Stimulated activated CD4-positive, alpha-beta T cell treated with anti-CD3 and anti-CD28 coated beads, Interleukin-1b, Interleukin-23, amount 100 ng/mL, for 4 hours (primary cell): ENCODE measurements at places on chromosomes 5 and 9.

DNA sequence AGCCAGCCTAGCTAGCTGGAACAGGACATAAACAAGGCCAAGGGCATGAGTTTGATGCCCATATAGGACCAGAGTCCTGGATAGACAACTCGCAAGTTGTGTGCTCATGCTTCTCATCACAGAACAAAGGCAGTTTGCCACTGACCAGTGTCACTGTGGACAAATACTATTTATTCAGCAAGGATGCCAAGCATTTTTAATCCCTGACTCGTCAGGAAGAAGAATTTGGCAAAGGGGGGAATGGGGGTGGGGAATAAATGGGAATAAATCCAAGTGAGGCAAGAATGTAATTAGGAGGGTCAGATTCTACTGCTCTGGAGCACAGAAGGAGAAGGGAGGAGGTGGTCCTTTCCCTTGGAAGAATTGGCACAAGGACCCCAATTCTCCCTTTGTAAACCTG is 46.8 kb upstream of the ANKRD55 start:
- DNase-seq = no peak

DNA sequence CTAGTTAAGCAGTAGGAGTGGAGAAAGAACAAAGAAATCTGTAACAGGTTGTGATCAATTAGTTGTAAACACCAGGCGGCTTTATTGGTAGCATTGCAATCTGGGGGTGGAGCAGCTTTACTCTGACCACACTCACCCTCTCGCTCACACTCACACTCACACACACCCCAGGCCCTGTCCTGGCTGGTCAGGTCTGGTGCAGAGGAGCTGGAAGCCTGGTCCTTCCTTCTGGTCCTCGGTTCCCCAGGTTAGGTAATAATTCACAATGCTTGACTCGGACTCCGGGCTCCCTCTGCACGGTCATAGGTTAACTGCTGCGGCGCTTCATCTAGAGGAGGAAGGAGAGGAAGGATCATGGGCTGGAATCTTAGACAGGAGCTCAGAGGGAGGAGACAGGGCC is 1.6 kb downstream of the CCL19 start:
- DNase-seq = no peak

DNA sequence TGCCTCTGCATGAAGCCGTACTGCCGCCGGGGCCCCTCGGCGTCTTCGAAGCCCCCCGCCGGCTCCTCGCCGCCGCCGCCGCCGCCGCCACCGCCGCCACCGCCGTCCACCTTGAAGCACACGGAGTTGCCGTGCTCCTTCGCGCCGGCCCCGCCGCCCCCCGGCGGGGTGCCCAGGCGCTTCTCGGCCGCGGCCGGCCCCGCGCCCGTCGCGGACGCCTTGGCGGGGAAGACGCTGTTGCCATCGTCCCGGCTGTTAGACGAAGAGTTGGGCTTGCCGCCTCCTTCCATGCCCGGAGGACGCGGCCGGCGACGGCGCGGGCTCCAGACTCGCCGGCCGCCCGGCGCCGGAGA is 400 bp downstream of the HCN1 start:
- DNase-seq = no peak

- no peak for DNase-seq
Measured at GRCh38 chr9:75713335-75713734, 177.1 kb upstream of the PCSK5 start.

- DNase-seq = peak; percentile 42
Measured at GRCh38 chr5:170273968-170274710, 23.4 kb downstream of the LCP2 start.

DNA sequence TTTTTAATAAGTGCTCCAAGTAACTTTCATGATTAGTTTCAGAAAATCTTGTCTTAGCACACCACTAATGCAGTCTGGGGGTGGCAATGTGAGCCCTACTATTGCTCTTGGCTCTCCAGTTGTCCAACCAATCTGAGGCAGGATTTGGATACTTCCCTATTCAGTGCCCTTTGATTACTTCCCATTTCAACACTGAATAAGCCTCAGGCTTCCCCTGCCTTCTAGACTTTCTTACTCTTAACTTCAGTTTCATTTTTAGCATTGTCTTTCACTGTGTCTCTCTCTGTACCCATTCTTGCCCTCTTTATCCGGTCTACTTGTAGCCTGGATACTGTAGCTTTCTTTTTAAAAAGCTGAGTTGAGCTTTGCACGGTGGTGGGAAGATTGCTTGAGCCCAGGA is 186.1 kb downstream of the C9orf152 start:
- no peak for DNase-seq

GRCh38 chr5:31832966-31833365 is 194.0 kb downstream of the PDZD2 start:
- no peak for DNase-seq

- no peak for DNase-seq
Measured at GRCh38 chr9:87505869-87506678, 8.4 kb downstream of the DAPK1 start.

DNA sequence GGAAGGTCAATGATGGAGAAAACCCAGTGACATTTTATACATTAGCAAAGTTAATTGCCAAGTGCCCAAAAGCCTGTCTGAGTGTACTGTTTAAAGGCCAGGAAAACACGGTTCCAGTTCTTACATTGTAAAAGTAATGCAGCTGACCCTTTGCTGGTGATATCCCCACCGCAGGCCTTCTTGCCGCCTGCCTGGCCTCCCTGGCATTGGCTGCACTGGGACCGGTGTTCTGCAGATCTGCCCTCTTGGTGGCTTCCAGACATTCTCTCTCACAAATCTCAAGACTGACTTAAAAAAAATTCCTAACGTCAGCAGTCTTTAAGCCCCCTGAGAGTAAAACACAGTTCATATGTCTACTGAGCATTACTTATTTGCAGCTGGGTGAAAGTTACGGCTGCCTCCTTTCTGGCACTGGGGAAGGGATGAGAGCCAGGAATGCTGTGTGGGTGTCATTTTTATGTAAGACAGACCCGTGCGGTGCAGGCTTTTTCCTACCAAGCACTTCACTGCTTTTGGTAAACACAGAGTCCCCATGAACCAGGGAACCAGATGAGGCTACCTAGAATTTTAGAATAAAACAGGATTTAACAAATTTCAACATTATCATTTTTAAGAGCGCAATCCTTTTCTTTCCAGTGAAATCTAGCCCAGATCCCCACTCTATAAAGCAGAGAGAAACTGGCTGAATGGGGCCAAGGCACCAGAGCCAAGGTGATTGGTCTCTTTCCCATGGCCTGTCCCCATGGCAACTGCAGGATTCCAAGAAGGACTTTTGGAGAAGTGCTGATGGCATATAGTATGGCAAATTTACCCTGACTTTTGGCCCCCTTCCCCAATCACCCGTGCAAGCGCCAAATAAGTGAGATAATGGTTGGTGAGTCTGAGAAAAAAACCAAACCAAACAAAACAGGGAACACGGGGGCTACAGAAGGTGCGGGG is 80.8 kb downstream of the LMNB1 start:
- no peak for DNase-seq

GRCh38 chr5:96999856-97000255 is 64.0 kb downstream of the LNPEP start:
- DNase-seq = no peak

DNA sequence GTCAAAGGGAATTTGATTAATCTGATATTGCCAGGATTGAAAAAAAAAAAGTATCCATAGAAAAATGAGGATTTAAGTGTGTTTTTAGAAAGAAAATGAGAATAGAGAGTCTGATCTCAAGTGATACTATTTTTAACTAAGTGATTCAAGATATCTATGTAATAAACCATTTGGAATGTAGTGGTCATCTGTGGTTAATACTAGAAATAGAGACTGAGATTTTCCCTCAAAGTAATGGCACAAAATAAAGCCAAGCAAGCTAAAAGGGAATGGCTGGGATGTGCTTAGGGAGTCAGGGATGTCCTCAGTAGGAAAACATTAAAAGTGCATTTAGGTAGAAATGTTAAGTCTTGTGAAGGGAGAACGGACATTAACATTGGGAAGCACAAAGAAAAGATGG is 90.6 kb downstream of the FBXO4 start:
- no peak for DNase-seq

DNA sequence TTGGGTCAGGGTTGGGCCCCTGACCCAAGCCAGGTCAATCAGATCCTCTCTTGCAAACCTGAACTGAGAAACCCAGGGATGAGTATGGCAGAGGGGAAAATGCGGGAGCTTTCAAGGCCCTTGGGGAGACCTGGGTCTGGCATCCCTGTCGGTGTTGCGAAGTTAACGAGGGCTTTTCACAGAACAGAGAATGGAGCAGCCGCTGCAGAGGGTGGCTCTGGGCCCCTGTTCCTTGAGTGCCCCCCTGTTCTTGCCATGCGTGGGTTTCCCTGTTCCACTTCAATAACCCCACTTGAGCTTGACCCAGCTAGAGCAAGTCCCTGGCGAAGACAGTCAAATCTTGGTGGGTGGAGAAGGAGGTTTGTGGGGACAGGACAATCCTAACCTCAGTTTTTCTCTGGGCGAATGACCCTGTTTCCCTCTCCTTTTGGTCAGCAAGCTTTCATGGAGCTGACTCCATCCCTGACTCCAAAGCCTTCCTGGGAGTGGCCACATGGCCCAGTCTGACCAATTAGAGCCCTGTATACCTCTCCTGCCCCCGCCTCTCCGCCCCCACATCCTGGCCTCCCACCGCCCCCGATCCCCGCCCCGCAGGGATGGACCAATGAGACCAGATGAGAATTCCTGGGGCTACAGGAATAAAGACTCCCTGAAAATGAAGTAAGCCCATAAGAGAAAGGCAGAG is 2.9 kb upstream of the VDAC1 start:
- no peak for DNase-seq

DNA sequence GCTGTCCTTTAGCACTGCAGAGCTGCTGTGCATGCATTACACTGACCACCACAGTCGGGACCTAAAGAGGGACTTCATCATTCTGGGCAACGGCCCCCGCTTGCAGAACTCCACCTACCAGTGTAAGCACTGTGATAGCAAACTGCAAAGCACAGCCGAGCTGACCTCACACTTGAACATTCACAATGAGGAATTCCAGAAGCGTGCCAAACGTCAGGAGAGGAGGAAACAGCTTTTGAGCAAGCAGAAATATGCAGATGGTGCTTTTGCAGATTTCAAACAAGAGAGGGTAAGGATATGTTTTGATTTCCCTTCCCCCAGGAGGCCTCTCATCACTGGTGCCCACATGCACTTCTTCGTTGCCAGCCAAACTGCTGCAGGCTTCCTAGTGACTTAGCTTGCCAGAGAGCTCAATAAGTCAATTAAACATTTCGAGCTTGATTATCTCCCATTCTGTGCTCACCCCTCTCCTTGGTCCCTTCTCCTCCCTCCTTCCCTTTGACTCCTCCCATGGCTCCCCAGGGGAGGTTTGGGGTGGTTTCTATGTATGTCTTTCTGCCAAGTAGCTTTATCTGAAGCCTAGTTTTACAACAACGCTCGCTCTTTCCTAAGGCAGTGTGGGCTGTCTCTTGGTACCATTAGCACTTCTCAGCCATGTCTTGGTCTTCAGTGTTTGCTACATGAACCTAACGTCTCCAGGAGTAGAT is 66.7 kb downstream of the ZNF462 start:
- DNase-seq = no peak

- no peak for DNase-seq
Measured at GRCh38 chr5:58496488-58496887, 5.3 kb downstream of the GAPT start.

GRCh38 chr9:127883959-127884358 is 6.5 kb upstream of the AK1 start:
- no peak for DNase-seq
